T-helper 1 cell (primary cell): ENCODE measurements at places on chromosomes 6 and 20.

DNA sequence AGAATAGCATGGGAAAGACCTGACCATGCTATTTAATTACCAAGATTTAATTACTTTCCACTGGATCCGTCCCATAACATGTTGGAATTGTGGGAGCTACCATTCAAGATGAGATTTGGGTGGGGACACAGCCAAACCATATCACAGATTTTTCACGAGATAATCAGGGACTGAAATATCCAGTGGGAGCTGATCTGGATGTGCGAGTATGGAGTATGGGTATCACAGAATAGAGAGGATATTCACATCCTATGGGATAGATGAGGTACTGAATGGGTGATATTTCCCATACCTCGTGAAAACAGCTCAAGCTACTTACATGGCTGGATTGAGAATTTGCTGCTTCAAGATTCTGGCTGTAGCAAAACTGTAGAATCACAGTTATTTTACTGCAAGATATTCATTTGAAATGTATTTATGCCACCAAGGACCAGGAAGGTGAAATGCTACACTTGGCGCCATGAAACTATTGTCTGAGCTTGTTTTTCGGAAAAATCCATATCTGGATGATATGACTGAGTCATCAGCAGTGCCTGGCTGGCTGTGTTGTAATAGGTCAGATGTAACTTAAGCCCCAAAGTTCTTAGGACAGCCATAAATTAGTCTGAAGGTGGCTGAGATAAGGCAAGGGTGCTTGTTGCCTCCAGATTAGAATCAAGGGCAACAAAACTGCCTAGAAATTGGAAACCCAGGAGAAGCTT, 29.8 kb downstream of the KCNS1 start:
- DNase-seq = no peak

GRCh38 chr20:61877776-61878477, 187.8 kb downstream of the TAF4 start:
- DNase-seq = no peak

DNA sequence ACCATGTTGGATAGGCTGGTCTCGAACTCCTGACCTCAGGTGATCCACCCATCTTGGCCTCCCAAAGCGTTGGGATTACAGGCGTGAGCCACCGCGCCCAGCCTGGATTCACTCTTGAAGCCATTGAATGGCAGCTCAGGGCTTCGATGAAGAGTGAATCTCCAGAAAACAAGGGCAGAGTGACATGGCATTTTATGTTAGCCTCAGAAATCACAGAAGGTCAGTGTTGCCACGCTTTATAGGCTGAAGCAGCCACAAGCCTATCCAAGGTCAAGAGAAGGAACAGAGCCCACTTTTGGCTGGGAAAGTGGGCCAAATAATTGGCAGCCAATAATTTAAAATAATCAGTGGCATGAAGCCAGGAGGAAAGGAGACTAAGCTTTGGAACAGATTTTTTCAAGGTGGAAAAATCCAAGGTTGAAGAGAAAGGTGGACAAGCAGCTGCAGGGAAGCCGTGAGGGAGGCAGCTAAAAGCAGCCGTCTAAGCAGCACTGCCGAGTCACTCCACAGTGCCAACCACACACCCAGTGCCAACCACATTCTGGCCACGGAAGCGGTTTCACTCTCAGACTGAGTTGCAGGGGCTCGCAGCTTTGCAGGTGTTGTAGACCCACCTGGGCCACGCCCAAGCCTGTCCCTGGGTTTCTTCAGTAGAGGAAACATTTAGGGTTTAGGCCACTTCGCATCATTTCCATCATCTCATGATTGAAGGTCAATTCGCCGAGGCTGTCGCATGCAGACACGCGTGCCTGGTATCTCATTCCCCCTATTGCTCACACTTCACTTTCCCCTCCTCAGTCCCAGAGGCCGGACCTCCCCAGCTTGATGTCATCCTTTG, 17.4 kb upstream of the AVP start:
- DNase-seq = peak; percentile 77

GRCh38 chr6:133300896-133301295, 59.7 kb downstream of the EYA4 start:
- no peak for DNase-seq

DNA sequence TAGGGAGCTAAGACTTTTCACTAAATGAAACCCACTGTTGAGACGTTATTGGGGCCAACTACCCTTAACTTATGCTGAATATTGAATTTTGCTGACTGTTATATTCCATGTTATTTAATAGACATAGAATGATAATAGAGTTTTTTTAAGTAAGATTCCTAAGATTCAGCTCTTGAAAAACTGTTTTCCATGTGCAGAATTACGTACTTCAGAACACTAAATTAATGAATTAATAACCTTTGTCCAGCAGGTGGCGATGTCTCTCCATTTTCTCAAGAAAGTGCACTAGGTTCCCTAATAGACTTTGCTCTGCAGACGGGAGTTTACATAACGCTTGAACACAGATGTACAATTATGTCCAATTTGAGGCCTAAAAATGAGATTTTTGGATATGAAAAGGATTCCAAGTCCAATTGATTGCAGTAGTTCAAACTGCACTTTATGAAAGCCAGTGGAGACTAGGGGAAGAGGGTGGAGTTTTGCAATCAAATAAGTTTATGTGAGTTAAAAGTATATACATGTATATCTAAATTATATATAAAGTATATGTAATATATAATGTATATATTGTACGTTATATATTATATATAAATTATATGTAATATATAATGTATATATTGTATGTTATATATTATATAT, 282.1 kb downstream of the UST start:
- DNase-seq = peak; percentile 46

- no peak for DNase-seq
Observed at GRCh38 chr20:34995192-34995591, 39.5 kb downstream of the MYH7B start.

DNA sequence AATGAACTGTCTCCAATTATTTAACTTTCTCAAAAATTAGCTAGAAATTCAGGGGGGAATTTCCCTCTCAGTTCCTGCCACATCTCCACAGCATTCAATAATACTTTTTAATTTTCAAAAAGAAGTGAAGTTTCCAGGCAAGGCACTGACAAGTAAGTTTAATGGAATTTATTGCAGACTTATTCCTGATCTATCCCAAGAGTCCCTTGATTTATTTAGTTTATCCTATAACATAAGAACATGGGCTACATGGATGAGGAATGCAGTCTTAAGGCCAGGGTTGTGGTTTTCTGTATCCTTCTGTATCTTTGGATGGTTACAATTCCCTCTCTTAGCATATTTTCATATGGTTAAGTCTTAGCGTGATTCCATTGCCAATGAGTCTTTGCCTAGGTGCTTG, 126.5 kb downstream of the TSHZ2 start:
- no peak for DNase-seq

DNA sequence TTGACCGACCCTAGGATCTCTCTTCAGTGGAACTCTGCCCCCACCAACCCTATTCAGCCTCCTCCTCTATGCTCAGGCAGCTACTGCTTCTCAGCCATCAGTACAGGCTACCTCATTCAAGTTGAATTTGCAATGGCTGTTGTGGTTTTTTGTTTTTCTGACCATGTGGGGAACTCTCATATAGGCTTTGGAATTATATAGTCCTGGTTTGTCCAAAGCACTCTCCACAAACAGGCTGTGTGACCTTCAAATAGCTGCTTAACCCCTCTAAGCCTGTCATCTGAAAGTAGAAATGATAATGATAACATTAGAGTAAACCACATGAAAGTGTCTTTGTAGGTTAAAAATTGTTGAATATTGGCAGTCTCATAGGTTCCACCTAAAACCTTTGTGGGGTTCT, 80.3 kb downstream of the UNC5CL start:
- DNase-seq = no peak

DNA sequence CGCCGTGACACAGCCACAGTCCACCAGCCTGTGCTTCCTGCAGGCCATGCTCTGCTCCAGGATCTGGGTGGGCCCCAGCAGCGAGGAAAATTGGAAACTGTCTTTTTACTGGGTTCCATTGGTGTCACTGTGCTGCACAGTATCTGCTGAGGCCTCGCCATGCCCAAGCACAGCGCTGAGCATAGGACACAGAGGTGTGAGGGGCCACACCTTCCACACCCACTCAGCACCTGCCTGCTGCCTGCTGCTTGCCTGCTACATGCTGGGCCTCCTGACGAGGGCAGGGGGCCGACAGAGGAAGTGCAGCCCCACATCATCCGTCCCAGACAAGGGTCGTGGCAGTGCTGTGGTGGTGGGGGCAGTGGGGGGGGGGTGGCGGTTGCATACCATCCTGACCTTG, 173.0 kb upstream of the THBS2 start:
- DNase-seq = no peak

DNA sequence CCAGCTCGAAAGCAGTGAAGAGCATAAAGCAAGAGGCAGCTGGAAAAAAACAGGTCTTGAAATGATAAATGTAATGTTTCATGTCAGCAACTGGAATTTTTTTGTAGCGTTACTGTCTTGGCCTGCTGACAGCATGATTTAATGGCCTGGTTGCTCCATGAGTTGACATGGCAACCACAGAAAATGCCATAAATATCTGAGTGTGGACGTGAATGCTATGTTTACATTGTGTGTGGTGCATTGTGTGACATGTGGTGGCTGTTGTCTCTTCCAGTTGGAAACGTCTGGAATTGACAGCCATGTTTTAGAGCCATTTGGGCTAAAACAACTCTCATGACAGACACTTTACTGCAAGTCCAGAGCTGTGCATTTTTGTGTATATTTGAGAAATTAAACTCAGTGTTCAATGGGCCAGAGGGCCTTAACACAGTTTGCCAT, 170.0 kb downstream of the FOXA2 start:
- no peak for DNase-seq

DNA sequence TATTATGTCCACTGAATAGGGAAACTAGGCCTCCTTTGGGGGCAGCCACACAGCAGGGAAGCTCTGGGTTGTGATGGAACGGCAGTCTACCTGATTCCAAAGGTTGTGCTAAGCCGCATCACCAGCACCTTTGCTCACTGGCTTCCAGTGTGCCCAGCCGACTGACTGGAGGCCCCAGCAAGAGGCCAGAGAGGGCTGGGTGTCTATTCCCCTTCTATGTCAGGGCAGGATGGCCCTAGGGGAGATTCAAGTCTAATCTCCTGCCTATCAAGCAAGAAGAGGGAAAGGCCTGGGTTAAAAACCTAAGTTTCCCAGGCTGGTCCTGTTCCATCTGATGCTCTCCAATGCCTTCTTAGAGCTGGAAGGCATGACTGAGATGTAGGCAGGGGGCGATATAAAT, 53.6 kb downstream of the JPH2 start:
- no peak for DNase-seq

DNA sequence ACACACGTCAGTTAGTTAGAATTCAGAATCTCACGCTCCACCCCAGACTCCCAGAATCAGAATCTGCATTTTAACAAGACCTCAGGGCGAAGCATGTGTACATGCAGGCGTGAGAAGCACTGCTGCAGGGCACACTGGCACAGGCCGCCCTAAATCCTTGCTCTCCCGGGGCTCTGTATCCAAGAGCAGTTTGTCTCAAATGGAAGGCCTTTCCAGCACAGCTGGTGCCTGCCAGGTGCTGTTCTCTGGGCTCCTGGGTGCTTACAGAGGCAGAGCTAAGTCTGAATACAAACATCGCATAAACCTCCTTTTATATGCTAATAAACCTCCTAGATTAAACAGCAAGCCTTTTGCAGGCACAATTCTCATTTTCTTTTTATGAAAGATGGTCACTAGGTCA, 119.1 kb upstream of the CD93 start:
- DNase-seq = no peak

- no peak for DNase-seq
Observed at GRCh38 chr20:10190456-10190855, 28.2 kb upstream of the SNAP25 start.

- no peak for DNase-seq
Observed at GRCh38 chr6:142531727-142532126, 229.9 kb downstream of the ADGRG6 start.

- no peak for DNase-seq
Observed at GRCh38 chr6:119562168-119562567, 212.6 kb upstream of the MAN1A1 start.

DNA sequence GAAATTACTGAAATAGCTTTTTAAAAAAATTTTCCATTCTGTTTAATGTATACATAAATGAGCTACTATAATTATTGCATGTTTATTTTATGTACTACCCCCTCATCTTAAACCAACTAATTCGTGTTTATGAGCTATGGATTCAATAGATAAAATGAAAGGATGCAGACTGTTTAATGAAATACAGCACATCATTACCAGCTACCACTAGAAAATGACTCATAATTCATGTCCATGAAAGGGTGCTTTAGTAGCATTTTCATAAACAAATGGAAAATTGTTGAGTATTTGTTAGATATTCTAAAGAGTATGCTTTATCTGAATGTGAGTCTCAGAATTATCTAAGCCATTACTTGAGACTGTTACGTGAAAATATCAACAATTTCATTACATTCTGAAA, 1590.1 kb downstream of the HACE1 start:
- DNase-seq = no peak

DNA sequence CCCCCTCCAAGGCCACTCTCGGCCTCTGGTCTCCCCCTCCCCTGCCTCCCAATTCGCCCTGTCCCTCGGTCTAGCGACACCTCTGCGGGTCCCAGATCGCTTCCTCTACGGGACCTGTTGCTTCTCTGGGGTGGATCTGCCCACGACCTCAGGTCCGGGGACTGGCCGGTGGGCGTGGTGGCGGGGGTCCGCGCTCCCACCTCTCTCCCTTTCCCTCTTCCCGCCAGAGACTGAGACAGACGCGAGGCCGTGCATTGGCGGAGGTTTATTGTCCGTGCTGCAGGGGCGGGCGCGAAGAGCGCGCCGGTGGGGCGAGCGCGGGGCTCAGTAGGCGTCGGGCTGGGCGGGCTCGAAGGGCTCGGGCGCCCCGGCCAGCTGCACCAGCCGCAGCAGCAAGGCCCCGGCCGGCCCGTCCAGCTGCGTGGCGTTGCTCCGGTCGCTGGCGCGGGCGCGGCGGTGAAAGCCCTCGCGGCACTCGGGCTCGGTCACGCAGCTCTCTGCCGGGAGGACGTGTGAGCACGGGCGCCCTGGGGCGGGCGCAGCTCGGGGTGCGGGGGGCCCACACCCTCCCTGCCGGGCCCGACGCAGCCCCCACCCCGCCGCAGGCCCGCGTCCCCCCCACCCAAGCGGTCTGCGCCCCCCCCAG, 2.1 kb downstream of the AVP start:
- no peak for DNase-seq

DNA sequence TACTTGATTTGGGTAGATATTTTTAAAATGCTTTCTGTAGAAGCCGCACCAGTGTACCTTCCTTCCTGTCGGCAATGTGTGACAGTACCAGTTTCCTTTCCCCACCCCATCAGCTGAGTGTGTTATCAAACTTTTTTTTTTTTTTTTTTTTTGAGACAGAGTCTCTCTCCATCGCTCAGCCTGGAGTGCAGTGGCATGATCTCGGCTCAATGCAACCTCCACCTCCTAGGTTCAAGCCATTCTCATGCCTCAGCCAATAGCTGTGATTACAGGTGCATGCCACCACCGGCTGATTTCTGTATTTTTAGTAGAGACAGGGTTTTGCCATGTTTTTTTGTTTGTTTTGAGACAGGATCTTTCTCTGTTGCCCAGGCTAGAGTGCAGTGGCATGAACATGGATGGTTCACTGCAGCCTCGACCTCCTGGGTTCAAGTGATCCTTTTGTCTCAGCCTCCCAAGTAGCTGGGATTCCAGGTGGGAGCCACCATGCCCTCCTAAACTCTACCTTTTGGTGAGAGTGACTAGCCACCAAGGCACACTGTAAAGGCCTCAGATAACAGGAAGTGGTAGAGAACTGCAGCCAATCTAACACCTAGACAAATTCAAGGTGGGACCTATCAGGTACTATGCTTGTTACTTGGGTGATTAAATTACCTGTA, 26.5 kb upstream of the ZBTB22 start:
- peak; percentile 52 for DNase-seq
